Bone marrow (tissue), 2 donors: ENCODE measurements at places on chromosomes 5 and 9.

DNA sequence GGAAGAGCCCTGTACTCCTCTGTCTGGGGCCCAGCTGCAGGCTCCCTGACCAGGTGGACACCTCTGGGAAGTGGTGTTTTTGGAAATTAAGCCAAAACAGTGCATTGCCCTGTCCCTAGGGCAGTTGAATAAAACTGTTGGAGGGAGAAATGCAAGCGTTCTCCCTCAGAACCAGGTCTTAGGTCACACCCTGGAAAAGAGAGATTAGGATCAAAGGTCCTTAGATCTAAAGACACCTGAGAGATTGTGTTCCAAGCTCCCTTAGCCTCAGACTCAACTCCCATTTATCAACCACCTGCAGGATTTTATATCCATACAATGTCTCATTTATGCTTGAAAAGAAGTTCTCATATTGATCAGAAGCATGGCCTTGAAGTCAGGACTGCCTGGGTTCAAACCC, 64.8 kb downstream of the PAPPA start:
- no peak for DNase-seq

DNA sequence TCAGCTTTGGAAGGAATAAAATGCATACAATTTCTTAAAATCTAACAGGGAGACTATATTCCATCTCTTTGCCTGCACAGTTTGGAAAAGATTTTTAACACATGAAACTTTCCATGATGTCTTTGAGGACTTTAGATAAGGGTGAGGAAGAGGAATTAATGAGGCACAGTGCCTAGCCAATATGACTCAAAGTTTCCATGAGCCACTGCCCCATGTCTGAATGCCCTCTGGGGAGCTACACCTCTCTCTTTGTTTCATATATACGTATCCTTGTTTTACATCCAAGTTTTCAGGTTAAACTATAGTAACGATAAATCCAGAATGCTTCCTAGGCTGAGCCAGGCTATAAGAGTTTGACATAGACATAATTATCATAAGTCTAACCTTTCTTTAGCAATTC, 349.3 kb upstream of the TLE4 start:
- no peak for DNase-seq

GRCh38 chr5:134148986-134149539, 27.7 kb downstream of the SKP1 start:
- no peak for DNase-seq

- no peak for DNase-seq
These were observed 65.9 kb downstream of the PRDM6 start for GRCh38 chr5:123154886-123155445.

DNA sequence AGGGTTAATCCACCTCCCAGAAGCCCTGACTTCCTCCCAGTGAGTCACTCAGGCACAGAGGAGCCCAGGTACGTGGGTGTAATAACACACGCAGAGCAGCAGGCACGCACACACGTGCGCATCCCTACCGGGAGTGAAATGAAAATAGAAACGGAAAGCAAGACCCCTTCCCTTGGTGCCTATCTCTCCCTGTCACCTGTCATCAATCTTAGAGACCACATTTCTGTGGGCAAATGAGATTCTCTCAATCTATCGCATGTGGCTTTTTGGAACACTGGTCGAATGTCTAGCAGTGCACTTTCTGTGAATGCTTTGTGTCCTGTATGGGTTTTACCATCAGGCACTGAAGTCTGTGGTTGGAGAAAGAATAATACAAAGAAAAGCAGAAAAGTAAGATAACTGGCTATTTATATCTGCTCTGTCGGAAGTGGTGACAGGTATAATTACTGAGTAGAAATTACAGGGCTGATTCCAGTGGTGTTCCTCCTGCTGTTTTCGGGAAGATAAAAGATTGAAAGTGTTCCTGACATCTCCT, 137.7 kb upstream of the GRIA1 start:
- no peak for DNase-seq

DNA sequence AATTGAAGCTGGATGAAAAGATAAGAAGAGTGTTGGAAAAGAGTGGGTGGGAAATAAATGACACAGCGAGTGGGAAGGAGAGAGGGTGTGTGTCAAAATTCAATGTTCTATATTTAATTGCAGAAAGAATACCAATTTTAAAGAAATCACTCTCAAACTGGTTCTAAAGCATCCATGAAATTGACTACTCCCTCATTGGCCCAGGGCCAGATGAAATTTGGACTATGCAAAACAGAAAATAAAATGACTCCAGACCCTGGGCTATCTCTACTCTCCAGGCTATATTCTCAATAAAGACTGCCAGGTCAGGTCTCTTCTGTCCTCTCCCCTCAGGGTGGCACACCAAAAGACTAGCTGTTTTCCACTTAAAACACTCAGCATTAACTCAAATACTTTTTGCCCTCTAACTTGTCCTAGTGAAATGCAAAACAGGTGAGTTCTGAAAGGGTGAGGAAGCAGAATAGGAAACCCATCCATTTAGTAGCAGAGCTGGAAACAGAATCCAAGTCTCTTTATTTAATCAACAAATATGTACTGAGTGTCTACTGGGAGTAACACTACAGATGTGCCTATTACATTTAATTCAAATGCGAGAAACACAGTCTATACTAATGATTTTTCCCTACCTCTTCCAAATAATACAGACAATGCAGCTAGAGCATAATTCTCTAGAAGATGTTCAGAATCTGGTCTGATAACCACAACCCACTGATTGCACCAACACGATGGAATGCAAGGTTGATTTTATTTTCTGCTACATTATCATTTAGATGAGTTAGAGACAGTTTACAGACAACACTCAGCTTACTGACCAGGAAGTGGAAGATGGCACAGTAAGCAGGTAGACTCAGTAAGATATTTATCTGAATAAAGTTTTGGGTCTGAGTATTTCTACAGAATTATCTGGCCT, 42.1 kb downstream of the EFCAB9 start:
- no peak for DNase-seq

DNA sequence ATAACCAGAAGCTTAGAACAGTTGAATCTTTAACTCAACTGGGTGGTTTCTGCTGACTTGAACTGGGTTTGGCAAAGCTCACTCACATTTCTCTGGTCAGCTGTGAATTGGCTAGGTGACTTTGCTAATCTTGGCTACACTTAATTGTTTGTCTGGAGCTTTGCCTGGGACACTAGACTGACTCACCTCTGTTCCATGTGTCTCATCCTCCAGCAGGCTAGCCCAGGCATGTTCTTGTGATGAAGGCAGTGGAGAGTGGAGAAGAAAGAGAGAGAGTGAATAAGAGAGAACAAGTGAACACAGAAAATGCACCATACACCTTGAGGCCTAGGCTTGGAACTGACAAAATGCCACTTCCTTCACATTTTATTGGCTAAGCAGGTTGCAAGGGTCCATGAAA, 32.6 kb downstream of the SPATA31D1 start:
- no peak for DNase-seq

DNA sequence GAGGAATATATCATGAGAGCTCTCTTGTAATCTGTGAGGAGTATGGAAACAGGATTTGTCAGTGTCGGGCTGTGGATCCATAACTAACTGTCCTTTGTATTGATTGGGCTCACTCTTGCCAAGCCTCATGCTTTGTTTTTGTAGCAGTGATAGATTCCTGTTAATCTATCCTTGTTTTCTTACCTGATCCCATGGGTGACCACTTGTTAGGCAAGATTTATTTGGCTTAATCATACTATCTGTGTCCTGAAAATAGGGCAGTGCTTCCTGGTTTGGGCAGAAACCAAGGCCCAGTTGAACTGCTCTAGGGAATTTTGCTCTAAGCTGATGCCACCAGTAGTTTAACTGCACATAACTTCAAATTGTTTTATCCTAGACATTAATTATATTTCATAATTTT, 6.1 kb downstream of the NDFIP1 start:
- DNase-seq, result no peak

GRCh38 chr5:154315196-154315595, 124.7 kb downstream of the GALNT10 start:
- DNase-seq, result no peak

- no peak for DNase-seq
These were observed 117.8 kb downstream of the TLR4 start for GRCh38 chr9:117821954-117822353.

DNA sequence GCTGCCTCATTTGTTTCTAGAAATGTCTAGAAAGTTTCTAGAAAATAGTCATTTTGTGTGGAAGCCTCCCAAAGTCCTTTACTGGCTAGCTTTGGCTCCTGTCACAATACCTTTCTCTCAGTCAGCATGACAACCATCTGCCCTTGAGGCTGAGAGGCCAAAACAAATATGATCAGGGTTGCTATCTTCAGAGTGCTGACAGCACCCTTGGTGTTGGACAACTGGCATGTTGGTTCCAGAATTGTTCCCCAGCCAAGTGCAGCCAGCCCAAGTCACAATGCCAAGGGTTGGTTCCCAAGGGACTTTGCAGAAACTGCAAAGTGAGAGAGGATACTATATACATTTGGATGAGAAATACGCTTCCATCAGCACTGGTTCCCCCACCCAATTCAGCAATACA, 140.9 kb upstream of the GAS1 start:
- no peak for DNase-seq

DNA sequence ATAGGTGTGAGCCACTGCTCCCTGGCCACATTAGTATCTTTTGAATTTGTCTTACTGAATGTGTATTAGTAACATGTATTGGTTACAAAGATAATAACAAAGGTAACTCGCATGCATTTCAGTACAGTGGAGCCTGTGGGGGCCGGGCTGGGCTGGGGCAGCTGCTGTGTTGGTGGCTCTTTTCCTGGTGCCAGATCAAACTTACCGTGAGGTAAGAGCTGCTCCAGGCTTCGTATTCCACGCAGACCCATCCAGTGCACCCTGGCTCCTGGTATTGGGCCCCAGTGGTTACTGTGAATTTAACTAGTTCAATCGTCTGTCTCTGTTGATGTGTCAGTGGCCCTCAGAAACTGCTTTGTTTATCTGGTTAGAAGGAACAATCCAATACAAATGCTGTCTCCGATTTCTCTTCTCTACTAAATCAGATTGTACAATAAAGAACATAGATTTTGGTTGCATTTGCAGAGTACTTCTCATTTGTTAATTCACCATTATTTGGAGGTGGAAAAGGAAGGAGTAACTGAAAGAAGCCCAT, 15.6 kb downstream of the PRRC2B start:
- no peak for DNase-seq

- no peak for DNase-seq
These were observed 98.7 kb downstream of the RANBP17 start for GRCh38 chr5:170960567-170960966.

GRCh38 chr9:25396828-25397227, 281.4 kb downstream of the TUSC1 start:
- no peak for DNase-seq

DNA sequence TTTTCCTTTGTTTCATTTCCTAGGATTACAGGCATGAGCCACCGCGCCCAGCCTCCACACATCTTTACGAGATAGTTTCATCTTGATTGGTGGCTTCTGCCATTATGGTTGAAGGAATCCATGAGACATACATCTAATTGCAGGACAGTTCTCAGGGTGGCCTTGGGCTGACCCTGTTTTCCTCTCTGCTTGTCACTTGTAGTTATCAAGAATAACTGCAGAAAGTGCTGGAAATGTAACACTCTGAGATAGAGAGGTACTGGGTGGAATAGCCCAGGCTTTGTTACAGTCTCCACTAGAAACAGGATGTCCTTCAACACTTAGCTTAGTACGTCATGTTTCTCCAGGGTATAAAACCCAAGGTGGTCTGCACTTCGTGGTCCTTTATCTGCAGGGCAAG, 10.7 kb downstream of the UGT3A2 start:
- DNase-seq, result no peak

GRCh38 chr9:106482733-106483132, 380.2 kb upstream of the ZNF462 start:
- no peak for DNase-seq

DNA sequence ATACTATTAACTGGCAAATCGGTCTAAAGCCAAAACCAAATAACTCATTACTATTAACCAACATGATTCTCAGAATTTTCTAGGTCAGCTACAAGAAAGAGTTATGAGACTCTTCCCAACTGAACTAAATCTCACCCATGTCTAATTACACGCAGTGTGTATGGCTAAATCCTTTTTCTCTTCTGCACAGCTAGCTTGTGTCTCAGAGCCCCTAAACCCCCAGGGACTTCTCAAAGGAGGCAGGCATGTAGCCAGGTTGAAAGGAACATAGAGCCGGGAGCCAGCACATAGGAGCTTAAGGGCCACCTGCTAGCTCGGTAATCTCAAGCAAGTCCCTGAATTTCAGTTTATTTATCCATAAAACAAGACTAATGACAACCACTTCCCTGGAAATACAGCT, 2.2 kb upstream of the GZMK start:
- DNase-seq, result no peak

DNA sequence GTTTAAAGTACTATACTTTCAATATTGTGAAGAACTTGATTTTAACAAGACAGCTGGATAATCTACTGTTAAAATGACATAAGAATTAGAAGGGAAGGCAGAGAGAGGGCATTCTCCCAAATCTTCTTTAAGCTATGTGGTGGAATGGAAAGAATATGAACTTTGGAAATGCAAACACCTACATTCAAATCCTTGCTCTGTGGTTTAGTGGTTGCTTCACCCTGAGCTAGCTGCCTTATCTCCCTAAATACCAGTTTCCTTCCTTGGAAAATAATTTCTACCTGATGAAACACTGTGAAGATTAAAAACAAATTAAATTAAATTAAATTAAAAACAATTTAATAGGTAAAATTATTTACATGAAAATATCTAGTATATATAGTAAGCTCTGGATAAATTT, 98.5 kb downstream of the GPR21 start:
- DNase-seq, result no peak

DNA sequence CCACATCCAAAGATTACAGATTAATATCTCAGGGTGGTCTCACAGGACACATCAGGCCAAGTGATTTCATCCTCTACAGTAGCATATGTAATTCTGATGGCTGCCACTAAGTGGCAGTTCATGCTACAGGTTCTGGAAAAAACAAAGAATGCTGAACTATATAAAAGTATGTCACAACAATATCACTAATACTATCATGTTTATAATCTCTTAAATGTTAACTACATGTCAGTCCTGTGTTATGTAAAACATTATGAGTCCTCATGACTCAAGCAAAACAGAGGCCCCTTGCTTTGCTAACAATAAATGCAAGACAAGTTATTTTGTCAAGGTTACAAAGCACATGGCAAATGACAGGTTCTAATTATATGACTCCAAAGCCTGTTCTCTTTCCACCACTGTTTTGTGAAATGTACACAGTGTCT, 233.2 kb downstream of the FBXL17 start:
- no peak for DNase-seq

DNA sequence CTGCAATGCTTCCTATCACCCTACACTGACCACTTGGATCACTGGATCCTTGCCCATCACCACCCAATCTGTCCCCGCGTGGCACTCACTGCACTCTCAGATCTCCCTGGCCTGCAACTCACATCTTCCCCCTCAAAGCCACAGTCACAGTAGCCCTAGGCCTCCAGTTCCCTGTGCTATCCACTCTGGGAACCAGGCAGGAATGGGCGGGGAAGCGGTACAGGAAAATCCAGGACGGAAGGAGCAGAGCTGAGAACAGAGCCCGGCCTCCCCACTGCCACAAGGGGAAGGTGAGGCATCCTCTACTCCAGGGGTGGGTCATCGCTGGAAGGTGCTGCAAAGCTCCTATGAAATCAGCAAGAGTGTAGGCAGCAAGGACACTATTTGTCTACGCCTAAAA, 102.6 kb downstream of the ESM1 start:
- DNase-seq, result no peak

- DNase-seq, result no peak
These were observed 39.8 kb upstream of the NXNL2 start for GRCh38 chr9:88494983-88495721.
